ENCODE measurements at places on chromosomes 1 and 21.

GRCh38 chr1:155049651-155050559 lies 1.2 kb upstream of the ADAM15 start:
- DNase-seq: no peak

DNA sequence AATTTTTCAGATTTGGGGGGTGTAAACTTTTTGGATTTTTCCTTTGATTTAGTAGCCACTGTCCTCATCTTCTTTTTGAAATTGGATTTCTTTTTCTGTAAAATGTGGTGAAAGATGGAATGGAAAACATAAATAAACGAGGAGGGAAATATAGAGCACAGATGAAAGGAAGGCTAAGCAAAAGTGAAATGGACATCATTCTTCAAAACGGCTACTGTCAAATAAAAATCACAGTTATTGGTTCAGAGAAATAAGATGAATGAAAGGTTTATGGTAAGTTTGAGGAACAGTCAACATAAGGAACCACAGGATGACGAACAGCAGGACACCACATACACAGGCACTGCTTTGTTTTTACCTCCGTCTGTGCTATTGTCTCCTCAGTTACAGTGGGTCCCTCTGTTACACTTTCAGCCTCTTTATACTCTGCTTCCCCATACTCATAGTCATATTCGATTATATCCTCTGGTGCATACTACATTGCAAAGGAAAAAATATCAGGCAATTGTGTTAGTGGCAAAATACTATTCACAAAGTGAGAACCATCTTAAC lies 82.4 kb downstream of the COL11A1 start:
- DNase-seq: no peak

DNA sequence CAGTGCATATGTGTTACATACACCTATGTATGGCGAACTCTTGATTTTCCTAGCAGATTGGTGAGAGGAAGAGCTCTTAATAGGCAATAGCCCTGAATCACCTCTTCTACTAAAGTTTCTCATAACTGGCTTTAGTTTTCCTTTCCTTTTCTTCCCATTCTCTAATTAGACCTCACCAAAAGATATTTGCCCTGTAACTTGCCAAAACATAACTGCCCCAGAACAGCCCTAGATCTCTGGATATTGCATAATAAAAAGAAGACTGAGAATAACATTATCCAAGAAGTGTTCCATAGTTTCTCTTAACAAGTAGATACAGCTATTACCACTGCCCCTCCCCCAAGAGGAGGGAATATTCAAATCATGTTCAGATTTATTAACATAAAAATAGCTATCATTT lies 16.3 kb downstream of the SGIP1 start:
- no peak for DNase-seq

GRCh38 chr1:26724118-26724517 lies 28.3 kb downstream of the ARID1A start:
- DNase-seq: no peak

- DNase-seq: no peak
These were observed 7.3 kb upstream of the SFN start for GRCh38 chr1:26855636-26856035.

DNA sequence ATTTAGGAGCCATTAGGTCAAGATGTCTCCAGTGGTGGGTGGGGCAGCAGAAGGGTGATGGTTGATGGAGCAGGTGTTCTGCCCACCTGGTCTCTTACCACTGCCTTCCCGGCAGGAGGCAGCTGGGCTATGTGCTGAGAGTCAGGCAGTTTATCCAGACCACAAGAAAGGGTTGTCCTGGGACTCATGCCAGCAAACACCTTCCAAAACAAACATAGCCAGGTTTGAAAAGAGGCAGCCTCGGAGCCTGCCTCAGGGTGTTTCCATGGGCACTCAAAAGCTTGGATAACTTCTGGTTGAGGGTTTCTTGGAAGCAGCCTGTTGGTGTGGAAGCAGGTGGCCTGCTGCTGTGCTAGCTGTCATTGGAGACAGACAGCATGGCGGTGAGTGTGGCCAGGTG lies 187.2 kb downstream of the PCP4 start:
- no peak for DNase-seq

DNA sequence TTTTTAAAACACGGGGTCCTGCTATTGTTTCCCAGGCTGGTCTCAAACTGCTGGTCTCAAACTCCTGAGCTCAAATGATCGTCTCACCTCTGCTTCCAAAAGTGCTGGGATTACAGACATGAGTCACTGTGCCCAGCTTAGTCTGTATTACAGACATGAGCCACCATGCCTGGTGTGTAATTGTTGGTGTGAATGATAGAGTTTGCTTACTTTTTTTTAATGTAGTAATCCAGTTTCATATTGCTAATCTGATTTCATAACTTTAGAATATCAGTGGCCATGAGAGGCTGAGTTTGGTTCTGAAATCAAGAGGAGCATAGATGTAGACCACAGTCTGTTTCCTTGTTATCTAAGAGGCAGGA lies 3.4 kb downstream of the EPB41 start:
- peak; percentile 32 for DNase-seq

GRCh38 chr1:15386164-15386749 lies 23.4 kb upstream of the EFHD2 start:
- no peak for DNase-seq

- no peak for DNase-seq
These were observed 348.3 kb downstream of the DPYD start for GRCh38 chr1:97572561-97572960.

DNA sequence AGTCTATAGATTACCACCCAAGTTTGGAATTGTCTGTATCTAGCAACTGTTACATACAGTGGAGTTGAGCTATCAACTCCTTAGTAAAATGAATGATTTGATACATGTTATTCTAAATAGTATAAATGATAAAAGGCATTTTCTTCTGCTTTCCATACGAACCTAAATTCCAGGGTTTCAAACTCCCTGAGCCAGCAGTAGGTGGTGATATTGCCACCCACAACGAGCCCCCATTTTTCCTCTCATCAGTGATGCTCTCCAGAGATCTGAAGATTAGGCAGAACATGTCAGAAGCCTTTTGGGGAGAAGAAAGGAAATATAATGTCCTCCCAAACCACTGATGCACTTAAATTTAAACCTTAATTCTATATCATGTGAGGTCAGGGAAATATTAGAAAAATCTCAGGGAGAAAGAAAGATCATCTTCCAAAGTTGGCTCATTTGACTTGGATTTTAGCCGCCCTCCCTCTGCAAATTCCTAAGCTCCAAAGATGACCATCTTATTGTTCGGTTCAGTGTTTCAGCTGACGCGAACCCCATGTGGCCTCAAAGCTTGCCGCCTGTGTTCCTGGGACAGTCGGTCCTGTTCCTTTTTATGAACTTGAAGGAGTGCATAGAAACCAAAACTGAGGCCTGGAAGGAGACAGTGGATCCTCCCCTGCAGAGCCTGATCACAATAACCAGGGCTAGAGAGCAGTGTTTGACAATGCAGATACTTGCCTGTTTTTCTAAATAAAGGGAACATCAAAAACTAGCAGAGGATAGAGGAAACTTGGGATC lies 2.3 kb downstream of the EVA1C start:
- DNase-seq: no peak

GRCh38 chr1:110684491-110684890 lies 9.8 kb upstream of the KCNA3 start:
- DNase-seq: no peak

GRCh38 chr1:72662918-72663317 lies 380.6 kb upstream of the NEGR1 start:
- no peak for DNase-seq

GRCh38 chr1:7732331-7732730 lies 38.8 kb upstream of the VAMP3 start:
- no peak for DNase-seq

DNA sequence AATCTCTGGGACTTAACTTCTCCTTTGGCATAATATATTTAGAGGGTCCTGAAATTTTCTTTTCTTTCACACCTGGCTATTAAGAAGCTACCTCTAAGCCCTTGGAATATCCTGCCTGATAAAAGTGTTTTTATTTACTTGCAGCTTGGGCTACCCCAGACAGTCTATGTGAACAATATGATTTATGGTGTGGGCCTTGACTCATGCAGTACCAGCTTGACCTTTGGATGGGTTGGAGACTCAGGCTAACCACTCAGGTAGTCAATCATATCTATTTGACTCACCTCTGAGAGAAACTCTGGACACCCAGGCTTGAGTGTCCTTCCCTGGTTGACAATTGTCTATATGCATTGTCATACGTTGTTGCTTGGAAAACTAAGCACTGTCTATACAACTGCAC lies 13.4 kb upstream of the PGBD2 start:
- DNase-seq: no peak

DNA sequence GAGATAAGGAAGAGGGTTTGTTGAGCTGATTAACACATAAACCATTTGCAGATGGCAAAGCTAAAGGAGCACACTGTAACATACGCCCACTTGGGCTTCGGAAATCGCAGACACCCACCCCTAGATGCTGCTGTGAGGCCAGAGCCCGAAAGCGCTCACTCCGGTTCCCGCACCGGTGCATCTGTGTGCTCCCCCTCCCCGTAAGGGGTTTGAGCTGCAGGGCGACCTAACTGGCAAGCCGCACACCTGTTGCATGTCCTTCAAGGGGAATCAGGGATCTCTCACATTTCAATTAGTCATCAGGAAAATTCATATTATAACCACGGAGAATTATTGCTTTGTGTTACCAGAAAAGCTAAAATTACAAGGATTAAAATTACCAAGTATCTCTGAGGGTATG lies 1.4 kb upstream of the CFH start:
- DNase-seq: no peak

DNA sequence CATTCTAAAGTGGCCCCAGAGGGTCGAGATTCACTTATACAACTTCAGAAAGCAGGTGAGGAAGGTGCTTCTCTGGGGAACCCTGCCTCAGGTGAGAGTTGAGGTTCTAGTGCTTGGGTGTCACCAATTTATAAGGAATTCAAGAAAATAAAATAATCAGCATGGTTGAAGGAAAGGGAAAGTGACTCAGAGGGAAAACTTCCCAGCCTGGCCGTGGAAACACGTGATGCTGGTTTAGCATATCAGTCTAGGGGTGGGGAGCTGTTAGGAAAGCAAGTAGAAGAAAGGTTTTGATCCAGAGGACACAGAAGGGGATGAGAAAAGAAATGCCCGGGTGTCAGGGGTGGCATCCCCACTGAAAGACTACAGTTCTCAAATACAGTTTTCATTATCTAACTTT lies 37.7 kb upstream of the TMEM125 start:
- no peak for DNase-seq

- no peak for DNase-seq
These were observed 18.0 kb downstream of the MPZL1 start for GRCh38 chr1:167739752-167740151.
